Central memory CD4-positive, alpha-beta T cell (primary cell): ENCODE measurements at places on chromosomes 1 and 21.

DNA sequence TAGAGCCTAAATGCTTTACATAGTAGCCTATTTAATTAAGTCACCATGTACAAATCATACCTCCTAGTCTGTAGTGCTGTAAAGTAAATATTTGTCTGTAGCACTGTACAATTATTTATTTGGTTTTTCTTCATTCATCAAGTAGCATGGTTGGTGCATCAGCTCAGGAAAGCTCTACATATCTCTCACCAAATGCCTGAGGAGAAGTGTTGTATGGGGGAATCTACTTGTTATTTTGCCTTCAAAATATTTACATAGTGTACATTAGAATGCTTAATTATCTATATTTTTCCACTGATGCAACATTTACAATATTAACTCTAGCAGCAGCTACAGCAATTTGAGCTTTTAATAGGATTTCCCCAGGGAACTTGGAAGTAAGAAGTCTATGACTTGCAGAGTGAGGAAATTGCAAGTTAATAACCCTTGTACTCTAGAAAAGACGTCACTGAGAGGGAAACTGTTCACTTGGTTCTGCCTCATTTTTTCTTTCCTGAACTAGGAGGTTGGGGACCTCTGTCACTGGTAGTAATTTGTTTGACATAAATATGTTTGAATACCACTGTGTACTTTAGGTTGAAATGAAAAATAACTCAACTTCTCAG is 207.4 kb downstream of the PDE4B start:
- no peak for DNase-seq

- DNase-seq = no peak
These were observed 13.1 kb downstream of the STMN1 start for GRCh38 chr1:25893116-25893515.

DNA sequence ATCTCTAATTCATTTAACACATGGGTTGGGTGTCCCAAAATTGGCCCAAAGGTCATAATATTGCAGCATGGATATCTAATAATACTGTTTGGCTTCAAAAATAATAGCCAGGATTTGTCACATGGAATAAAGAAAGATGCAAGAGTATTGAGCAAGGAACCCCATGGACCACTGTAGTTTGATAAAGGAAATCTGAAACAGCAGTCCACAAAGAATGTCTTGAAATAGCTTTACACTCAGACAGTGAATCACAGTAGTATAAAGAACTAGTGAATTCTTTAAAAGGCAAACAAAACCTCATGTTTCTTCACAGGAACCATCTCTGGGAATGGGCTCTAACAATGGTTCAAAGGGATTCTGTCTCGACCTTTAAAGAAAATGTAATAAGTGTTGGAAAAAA is 576.1 kb upstream of the ZRANB2 start:
- no peak for DNase-seq

DNA sequence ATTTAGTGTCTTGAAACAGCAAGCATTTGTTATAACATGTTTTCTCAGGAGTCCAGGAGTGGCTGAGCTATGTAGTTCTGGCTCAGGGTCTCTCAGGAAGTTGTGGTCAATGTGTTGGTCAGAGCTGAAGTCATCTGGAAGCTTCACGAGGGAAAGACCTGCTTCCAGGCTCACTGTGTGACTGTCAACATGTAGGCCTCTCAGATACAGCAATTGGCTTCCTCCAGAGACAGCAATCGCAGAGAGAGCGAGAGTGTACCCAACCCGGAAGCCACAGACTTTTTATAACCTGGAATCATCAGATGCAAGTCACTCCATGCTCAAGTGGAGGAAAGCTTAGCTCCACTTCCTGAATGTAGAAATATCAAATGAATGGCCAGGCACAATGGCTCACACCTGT is 40.9 kb downstream of the TNFRSF9 start:
- no peak for DNase-seq

- DNase-seq = no peak
These were observed 136.9 kb downstream of the DISC1 start for GRCh38 chr1:231763456-231763855.

- no peak for DNase-seq
These were observed 93.0 kb upstream of the PBX1 start for GRCh38 chr1:164466001-164466421.

- DNase-seq = no peak
These were observed 28.4 kb downstream of the DISP3 start for GRCh38 chr1:11507309-11507708.

- DNase-seq = no peak
These were observed 4.0 kb downstream of the CLCA1 start for GRCh38 chr1:86472767-86473166.

DNA sequence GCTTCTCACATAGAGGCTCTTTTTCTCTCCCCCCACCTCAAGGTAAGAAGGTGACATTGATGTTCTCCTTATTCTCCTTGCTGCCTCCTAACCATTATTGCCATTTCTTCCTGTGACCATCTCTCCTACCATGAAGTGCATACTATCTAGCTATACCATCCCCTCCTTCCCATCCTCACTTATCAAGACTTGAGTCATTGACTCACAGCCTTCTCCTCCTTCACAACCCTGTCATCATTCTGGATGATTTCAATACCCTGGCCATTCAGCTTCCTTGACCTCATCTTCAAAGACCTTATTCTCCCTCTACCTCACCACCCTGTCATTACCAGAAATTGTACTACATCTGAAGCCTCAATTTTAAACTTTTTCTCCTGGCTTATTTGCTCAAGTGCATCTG is 10.9 kb upstream of the HIPK1 start:
- DNase-seq = no peak

GRCh38 chr21:43361493-43362296 is 65.2 kb downstream of the SIK1 start:
- peak; percentile 55 for DNase-seq

GRCh38 chr1:38917337-38917736 is 24.3 kb downstream of the RHBDL2 start:
- no peak for DNase-seq

- no peak for DNase-seq
These were observed 18.0 kb upstream of the PTAFR start for GRCh38 chr1:28194326-28195035.

- DNase-seq = no peak
These were observed 91.9 kb upstream of the KCNK2 start for GRCh38 chr1:214990619-214991018.

DNA sequence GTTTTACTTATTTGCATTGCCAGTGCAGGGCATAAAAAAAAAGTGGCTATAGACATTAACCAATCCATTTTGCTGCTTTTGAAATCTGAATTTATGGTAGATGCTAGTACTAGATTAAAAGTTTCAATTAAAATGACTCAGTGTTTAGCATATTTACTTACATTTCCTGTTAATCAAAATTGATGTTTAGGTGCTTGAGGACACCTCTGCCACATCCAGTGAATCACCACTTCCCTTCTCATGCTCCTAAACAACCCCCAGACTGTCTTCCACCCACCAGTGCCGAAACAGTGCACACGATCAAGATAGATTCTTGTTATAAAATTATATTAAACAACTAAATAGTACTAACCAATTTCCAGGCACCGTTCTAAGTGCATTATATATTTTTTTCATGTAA is 32.7 kb downstream of the HSD17B7 start:
- DNase-seq = no peak

DNA sequence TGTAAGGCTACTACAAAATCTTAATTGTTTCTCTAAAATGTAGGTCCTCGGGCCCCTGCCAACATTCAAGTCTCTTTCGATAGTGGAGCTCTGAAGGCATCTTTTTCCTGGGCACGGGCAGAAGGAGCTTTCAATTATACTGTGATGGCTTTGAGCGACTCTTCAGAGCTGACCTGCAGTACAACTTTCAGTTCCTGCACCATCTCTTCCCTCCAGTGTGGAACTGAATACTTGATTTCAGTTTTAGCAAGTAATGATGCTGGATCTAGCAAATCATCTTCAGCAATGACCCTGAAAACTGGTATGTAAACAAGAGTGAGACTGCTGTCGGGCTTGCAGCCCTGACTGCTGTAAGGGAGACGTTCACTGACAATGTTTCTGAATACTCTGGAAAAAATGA is 9.6 kb downstream of the FNDC7 start:
- no peak for DNase-seq

- no peak for DNase-seq
These were observed 99.4 kb upstream of the JUN start for GRCh38 chr1:58883037-58883887.

GRCh38 chr1:221159608-221160007 is 280.4 kb downstream of the HLX start:
- DNase-seq = no peak

DNA sequence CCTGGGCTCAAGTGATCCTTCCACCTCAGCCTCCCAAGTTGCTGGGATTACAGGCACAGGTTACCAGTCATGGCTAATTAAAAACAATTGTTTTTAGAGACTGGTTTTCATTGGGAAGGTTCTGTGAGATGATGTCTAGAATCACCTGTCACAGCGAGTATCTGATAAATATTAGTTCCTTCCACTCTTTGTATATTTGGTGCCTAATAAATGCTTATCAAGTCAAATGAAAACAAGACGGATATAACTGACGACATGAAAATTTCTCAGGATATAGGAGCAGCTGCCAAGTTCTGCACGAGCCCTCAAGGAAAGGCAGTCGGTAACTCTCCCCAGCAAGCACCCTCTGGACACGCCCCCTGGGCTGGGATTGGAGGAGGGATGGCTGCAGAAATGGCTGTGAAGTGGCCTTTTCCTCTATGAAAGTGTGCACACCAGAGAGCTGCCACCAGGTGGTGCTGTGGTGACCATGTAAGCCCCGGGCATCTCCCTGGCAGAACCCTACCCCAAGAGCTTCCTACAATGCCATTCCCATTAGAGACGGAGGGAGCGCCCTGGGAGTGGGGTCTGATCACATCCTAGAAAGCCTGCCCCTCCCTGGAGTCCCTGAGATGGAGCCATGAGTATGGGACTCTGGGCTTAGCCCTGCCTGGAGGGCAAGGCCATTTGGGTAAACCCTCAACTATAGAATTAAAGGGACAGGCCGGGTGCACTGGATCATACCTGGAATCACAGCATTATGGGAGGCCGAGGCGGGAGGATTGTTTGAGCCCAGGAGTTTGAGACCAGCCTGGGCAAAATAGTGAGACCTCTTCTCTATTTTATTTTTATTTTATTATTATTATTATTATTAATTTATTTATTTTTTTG is 50.9 kb downstream of the HTR6 start:
- DNase-seq = peak; percentile 68
